ENCODE measurements at places on chromosomes 3 and 15.

DNA sequence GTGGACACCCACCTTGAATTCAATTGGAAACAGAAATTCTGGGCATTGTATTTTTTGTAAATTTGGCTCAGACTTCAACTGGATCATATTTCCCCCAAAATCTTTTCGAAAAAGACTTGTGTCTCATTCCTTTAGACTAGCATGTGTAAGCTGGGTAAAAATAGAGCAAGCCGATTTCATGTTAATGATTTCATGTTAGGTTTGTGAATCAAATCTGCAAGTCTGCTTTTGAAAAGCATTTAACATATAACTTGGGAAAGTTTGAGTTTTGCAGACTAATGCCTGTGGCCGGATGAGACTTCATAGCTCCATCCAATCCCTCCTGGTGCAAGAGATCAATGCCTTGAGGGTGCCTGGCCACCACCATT, 64.5 kb downstream of the FLNB start:
- DNase-seq: no peak

DNA sequence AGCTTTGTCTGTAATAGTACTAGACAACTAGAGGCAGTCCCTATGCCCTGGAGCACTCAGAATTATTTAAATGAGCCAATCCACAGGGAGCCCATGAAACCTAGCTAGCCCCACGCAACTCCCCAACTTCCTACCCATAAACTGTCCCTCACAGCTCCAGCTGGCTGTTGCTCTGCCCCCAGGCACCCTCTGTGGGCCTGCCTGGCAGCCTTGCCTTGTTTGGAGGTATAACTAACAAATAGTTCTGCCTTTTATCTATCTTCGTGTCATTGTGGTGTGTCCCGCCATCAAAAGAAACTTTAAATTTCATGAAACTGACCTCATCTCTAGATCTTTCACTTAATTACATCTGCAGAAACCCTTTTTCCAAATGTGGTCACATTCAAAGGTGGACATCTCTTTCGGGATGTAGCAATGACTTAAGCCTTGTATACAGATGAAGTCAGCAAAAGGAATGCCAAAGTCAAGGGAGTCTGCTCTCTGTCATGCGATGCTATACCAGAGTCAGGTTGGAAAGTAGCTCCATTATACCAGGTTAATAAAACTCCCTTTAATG, 1.8 kb upstream of the RTP3 start:
- DNase-seq: no peak

GRCh38 chr3:169260296-169260695, 403.2 kb downstream of the MECOM start:
- DNase-seq: no peak

DNA sequence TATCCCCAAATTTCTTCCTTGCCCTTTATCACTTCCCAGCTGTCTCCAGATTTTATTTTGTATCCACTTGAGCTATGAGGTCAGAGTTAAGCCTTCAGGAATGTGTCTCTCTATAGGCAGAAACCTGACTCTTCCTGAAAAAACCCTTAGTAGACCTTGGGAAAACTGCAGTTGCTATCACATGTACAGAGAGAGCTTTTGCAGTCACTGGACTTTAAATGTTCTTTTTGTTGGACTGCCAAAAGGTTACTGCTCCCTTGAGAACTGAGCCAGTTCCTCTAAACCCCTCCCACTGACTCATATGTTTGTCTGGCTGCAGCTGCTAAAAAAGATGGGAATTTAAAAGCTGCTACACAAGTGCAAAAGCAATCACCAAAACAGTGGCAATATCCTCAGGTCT, 169.1 kb upstream of the CCDC54 start:
- peak; percentile 83 for DNase-seq

- DNase-seq: no peak
Observed at GRCh38 chr3:152331018-152331541, 62.4 kb downstream of the MBNL1 start.

DNA sequence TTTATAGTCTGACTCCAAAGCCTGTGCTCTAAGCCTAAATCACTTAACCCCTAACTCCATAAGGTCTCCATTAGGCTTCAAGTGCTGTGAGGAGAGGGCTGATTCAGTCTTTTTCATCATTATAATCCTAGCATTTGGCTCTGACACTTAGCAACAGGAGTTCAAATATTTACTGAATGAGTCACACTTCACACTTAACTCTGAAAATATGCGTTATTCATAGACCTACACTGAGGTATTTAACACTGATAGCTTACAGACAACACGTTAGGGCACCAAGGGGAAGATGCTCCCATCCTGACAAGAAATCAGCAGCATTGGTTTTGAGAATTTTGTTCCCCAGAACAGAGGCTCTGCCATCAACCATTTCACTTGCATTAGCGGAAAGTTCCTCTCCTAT, 53.5 kb downstream of the MSL2 start:
- peak; percentile 57 for DNase-seq

- no peak for DNase-seq
Observed at GRCh38 chr15:39589193-39589814, 8.4 kb downstream of the THBS1 start.

- DNase-seq: no peak
Observed at GRCh38 chr15:66650433-66650832, 51.6 kb upstream of the SMAD6 start.

DNA sequence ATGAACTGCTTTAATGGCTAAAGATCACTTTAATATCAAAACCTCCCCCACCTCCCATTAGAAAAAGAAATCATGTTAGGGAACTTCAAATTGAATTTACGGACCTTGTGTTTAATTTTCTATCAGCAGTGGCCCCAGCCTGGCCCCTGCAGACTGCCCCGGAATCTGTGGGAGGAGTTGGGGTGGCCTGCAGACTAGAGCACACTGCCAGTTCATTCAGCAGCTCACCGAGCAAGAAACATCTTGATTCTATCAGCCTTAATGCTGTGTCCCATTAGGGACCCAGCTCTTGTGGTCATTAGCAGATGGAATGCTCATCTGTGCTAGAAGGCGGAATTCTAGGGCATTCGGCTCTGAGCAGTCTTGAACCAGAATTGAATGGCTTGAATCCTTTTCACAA, 54.2 kb downstream of the FLNB start:
- no peak for DNase-seq

DNA sequence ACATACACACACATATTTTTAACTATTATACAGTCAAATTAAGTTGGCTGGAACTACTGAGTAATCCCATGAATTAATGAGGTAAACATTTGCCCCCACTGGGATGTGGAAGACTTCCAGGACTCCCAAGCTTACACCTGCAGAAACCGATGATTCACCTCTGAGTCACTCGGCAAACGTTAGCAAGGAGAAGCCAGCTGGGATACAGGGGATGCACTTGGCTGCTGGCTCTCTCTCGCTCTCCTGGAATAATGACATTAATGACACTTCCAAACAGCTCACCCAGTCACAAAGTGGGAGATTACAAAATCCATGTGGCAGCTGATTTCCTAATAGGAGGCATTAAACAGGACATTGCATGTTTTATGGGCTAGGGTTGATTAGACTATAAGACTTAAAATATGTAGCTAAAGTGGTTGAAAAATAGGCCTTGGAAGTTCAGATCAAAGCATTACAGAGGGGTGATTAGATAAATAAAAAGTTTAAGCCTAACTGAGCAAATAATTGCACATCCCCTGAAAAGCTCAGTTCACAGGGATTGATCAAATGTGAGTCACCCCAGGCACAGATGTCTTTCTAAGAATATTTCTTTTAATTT, 500.9 kb downstream of the SOX2 start:
- peak; percentile 87 for DNase-seq

DNA sequence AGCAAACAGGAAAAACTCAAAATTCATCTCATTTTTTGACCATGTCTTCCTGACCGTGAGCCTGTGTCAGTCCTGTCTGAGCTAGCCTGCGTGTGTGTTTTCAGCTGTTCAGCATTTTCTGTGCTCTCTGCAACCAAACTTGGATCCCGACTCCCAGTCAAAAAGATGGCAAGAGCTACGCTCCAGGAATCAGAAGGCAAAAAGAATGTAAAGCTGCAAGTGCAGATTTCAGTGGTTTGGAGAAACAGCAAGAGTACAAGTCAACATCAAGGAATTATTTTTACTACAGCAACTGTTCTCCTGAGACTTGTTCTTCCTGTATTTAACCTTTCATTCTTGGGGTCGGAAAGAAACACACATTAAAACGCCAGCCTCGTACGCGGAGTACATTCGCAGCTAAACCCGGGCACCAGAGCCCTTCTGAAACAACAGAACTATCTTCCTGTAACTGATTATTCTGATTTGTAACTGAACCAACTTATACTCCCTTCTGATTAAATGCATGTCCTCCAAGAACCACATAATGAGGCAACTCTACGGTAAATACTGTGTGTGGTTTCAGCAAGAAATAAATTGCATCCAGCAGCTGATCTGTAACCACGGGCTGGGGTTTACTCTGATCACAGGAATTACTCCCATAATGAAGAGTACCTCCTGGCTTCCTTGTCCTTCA, 107.4 kb downstream of the LRIG1 start:
- no peak for DNase-seq

DNA sequence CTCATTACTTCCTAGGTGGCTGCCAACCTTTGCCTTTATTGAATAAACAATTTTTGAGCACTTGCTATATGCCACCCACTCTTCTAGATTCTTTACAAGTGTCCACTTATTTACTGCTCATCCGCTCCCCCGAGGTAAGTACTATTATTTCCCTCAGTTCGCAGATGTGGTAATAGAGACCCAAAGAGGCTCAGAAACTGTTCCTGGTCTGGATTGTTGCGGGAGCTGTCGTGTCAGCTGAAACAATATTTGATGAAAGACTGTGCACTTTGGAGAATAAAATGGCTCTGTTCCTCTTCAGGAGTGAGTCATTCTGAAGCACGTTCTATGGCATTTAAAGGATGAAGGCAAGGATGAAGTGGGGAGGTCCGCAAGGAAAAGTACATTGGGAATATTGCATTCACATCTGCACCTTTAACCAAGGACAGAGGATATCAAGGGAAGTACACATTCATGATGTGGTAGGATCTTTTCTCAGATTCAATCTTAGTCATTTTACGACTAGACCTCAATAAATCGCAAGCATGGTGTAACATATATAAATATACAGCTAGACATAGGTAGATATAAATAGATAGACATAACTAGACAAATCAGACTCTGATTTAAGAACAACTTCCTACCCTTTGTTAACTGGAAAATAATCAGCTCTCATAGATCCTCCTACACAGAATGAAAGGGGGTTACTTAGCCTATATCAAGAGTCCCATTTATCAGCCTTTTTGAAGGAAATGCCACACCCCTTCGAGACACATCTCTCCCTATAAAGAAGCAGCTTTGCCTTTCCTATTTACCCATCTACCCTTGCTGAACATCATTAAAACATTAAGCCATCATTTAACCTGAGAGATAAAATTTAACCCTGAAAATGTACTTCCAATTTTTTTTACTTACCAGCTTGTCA, 70.3 kb downstream of the RORA start:
- no peak for DNase-seq

DNA sequence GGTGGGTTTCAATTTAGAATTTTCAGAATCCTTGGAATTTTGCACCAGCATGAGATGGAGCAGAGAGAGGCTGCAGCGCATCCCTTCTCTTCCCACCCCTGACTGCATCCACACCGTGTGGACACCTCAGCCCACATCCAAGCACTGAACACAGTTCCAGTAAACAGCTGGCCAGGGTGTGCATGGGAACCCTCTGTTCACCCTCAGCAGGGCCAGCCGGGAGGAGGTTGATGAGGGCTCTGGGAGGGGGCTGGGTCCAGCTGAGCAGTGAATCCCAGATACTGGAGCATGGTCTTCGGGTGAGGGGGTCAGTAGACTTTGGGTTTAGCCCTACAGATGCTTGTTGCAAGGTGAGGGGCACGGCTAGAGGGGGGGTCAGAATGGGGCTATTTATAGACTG, 85.8 kb downstream of the RPLP1 start:
- DNase-seq: no peak

- no peak for DNase-seq
Observed at GRCh38 chr3:139671863-139672646, 5.7 kb downstream of the NMNAT3 start.

DNA sequence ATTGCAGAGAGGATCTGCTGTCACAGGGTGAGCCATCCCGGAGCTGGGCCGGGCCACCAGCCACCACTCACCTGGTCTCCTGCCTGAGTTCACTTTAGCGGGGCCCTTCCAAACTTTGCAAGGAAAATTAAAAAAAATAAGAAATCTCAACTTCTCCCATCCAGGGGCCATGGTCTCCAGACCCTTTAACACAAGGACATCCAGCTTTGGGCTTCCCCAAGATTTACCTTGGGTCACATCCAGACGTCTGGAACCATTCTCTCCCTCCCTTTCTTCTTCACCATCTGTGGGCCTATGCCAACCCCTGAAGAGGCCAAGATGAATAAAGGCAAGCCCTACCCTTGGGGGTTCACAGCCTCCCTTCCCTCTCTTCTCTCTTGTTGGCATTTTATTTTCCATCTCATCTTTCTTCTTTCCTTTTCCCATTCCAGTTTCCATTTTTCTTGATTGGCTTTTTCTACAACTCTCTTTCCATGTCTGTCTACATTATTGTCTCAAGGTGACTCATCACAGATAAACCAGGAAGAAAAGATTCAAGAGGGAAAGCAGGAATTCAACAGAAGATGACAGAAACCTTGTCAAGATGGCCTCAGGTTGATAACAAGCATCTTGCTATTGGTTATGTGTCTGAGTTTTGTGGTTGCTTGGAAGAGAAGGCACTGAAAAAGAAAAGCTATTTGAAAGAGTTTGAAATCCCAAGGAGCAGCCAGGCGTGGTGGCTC, 49.5 kb downstream of the ITGA11 start:
- DNase-seq: no peak

- no peak for DNase-seq
Observed at GRCh38 chr15:88323468-88323867, 66.9 kb upstream of the NTRK3 start.

- no peak for DNase-seq
Observed at GRCh38 chr3:195012571-195012970, 258.4 kb downstream of the XXYLT1 start.

DNA sequence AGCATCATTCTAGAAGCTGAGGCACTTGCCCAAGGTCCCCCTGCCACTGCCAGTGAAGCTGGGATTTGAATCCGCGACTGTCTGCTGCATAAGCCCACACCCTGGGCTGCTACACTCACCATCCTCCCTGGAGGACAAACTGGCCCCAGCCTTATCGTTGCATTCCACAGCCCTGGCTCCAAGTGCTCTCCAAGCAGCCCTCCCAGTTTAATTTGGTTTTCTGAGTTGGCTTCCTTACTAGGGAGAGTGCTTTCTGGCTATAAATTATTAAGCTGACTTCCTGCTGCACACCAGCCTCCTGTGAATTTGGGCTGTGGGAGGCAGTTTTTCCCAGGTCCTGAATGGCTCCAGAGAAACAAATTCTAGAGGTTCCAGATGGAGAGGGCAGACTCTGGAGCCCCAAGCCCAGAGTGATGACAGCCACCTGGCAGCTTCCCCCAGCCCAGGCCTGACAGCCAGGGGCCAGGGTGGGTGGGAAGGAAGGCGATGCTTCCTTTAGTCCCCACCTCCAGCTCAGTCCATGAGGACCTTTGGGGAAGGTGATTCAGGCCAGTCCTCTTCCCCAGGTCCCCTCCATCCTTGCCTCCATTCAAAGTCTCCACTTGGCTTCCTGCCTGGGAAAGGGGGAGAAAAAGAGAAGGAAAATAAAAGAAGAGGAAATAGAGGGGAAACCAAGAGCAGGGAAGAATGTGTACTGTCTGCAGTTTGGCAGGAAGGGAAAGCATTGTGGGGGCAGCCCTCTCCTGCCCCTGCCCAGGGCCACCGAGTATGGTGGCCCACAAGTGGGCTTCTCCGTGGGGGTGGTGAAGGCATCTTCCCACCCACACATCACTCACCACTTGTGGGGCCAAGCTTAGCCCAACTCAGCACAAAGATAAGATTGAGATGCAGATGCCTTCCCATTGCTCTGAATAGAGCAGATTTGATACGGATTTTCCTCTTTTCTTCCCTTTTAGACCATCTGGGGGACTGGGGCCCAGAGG, 69.6 kb downstream of the SEMA5B start:
- DNase-seq: no peak

- DNase-seq: no peak
Observed at GRCh38 chr3:87792198-87792533, 266.6 kb downstream of the CGGBP1 start.

All from urothelium cell line (cell line).